NCI-H774 (cell line): ENCODE measurements at places on chromosomes 12 and 14.

DNA sequence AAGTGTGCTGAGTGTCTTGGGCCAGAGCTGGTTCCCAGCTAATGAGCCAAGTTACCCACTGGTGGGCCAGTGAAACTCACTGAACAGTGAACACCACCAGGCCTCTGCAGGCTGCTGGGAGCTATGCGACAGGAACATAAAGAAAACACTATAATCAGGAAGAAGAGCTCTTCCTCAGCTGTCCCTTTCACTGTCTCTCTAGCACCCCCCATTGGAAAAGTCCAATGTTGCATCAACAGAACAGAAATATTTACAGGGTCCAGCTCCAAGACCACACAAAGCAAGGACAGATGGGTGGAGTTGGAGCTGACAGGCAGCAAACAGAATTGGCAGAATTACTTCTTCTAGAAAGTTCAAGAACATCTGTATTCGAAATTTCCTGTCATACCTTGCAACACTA lies 903.6 kb upstream of the TMEM132C start:
- no peak for DNase-seq

DNA sequence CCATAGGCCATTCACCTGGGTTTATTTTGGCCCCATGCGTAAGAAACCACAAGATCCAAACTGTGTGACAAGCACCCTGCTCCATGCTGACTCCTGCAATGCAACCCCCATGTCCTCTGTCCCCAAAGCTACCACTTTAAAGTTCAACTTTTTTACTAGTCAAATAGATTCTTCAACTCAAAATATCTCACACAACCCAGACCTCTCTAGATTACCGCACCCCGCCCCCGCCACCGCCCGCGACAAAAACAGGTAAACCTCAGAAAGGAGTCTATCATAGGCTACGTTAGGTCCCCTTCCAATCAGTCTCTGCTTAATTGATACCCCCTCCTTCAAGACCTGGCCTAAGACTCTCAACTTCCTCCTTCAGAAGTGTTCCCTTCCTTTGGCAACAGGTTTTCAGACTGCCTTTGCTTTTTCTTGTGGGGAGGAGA lies 2.2 kb downstream of the ZFP36L1 start:
- DNase-seq, result no peak

DNA sequence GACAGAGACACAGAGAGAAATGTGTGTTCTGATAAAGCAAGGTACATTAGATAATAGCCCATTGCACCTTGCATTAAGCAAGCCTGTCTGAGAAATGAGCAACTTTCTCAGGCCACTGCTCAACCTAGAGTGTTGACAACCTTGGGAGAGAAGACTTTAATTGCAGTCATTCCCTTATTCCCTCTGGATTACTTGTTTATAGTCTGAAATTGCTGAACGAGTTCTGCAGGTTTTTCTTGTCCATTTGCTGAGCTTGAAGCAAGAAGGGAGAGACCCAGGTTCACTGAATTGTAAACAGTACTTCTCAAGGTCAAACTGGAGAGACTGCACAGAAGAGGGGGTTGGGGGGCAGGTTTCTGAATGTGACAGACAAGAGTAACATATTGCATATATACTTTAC lies 159.4 kb upstream of the PLEKHG7 start:
- DNase-seq, result no peak

DNA sequence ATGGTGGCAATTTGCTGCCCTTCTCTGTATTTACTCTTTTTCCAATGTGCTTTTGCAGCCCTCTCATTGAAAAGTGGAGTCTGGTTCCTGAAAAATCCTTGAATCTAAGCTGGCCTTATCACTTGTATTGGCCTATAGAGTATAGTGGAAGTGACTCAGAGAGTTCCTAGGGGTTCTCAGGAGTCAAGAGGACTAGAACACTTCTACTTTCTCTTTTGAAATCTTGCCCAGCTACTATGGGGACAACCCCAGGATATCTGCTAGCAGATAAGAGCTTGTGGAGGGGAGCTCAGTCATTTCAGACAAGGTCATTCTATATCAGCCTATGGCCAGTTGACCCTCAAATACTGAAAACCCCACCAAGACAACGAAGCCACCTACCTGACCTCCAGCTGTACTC lies 26.7 kb upstream of the WSCD2 start:
- DNase-seq, result no peak

- no peak for DNase-seq
Measured at GRCh38 chr12:92717202-92717601, 14.4 kb downstream of the PLEKHG7 start.

DNA sequence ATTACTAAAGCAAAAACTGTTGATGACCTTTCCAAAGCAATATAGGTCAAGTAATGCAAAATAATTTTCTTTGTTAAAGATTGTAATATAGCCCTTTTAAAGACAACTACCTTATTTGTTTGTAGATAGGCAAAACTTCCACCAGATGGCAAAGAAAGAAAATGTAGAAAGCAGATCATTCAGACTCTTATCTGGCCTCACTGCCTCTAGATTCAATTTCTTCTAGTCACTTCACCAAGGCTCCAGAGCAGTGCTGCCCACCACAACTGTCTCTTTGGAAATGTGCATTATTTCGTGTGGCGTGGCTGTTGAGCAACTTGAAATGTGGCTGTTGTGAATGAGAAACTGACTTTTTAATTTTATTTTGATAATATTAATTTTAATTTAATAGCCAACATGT lies 127.1 kb downstream of the ITPR2 start:
- no peak for DNase-seq

GRCh38 chr12:112096070-112096469 lies 12.5 kb downstream of the NAA25 start:
- no peak for DNase-seq

DNA sequence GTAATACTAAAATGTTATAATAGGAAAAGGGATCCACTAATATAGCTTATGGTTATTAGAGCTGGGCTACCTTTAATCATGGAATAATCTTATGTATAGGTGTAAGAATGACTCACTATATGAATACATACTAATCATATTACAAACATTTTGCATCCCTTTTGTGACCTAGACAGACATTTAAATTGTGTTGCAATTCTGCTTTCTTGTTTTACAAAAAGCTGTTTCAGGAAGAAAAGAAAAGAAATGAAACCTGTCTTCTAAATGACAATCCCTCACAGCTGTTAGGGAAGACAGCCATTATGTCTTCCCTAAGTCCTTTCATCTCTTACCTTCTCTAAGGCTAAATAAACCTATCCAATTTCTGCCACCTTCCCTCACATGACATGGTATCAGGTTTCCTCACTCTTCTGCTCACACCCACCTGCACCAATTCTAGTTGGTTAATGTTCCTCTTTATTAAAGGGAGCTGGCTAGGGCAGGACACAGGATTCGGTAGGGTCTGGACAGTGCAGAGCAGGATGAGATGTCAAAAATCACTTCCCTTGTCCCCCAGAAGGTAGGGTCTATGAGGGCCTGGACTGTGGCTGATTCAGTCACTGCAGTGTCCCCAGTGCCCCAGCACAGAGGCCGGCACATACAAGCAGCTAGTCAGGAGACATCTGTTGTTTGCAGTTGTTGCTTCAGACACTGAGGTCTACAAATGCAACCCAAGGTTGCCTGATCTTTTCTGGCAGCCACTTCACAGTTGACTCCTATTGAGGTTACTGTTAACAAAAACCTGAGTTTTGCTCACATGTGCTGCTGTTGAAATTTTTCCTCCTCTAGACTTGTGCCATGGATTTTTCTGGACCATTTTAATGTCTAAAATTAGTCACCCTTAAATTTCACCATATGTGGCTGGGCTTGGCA lies 3.7 kb downstream of the DHRS7 start:
- DNase-seq, result no peak

DNA sequence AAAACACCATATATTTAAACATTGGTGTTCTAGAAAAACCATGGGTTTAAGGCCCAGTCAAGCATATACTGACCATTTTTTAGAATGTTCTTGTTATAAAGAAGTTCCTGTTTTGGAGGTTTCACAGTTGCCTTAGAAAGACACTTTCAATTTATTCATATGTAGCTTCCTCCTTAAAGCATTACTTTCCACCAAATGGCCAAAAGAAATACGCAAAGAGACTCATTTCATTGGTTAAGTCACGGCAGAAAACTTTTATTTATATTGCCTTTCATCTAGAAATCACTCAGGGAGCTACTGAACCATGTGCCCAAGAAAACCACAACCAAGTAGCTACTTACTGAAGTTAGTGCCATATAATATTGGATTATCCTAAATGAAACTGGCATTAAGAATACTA lies 40.0 kb downstream of the MYBPC1 start:
- no peak for DNase-seq

DNA sequence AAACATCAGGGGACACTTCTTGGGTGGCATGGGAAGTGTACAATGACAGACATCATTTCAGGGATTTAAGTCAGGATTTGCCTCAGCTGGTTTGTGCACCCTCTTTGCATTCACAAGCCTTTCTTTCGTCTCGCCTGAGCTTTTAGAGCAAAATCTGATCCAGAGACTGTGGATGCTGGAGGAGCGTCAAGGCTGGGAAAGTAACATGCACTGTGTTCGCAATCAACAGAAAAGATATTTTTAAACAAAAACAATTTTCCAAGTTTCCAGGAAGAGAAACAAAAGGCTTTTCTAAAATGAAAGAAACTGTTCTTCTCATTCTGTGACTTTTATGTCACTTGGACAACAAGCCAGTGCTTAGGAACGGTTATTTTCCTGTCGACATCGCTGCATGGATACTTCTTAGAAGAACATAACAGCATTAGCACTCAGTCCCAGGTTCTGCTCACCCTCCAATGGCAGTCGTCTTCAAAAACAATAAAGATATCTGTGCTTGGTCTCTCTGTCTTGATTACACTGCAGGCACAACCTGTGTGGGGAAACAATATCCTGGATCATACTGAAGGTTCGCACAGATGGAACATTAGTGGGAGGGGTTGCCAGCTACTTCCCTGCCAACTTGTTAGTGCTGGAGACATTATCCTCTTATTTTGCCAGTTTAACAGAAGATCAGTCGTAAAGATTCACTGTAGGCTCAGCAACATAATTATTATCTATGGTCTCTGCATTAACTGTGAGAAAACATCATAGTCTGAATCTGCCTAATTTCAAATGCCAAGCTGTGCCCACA lies 403.3 kb upstream of the ATP2B1 start:
- no peak for DNase-seq

DNA sequence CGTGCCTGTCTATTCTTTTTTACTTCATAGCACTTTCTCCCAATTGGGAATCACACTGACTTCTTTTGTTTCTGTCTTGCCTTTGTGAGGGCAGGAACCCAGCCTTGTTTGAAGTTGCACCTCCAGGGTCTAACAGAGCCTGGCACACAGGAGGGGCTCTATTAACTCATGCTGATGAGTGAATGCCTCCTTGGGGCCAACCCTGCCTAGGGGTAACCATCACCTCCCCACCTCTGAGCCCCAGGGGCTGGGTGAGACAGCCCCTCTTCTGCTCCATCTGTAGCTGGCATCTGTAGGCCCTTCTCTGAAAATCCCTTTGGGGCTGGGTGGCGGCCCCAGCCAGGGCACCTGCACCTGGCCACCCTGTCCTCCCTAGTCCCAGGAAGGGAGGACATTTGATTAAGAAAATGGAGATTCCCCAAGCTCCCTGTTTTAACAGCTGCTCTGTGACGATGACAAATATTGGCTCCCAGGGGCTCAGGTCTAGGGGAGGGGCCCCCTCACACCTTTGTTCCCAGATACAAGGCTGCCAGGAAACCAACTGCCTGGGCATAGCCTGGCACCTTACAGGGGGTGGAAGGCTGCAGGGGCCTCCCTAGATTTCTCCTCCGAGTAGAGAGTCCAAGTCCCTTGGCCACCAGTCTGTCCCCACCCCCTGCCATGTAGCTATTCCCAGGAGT lies 11.8 kb downstream of the TAMALIN start:
- DNase-seq, result peak; percentile 77

- peak; percentile 18 for DNase-seq
Measured at GRCh38 chr14:100654814-100655740, 67.9 kb upstream of the BEGAIN start.

GRCh38 chr14:55600784-55601561 lies 21.0 kb downstream of the KTN1 start:
- no peak for DNase-seq

DNA sequence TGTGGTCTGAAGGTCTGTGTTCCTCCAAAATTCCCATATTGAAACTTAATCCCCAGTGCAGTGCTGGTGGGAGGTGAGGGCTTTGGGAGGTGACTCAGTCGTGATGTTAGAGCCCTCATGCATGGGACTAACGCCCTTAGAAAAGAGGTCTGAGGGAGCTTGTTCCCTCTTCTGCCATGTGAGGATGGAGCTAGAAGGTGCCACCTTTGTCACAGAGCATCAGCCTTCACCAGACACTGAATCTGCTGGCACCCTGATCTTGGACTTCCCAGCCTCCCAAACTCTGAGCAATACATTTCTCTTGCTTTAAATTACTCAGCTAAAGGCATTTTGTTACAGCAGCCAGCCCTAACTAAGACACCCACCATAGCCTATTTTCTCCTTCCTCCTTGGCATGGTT lies 13.9 kb downstream of the RAB15 start:
- no peak for DNase-seq

GRCh38 chr12:30978639-30979038 lies 52.1 kb downstream of the TSPAN11 start:
- DNase-seq, result no peak

DNA sequence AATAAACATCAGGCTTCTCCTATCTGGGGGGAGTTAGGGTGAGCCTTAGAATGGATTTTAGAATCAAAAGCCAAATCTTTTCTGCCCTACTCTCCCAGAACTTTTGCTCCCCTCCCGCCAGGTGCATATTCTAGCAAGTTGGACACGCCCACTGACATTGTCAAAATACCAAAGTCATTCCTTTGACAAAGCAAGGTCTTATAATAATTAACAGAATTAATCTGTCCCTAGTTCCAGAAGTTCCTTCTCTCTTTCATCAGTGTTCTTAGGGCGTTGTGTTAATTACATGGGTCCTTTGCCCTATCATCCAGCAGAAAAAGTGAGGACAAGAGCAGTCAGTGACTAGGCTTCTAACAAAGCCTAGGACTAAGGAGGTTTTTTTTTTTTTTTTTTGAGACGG lies 2.4 kb downstream of the PRR13 start:
- DNase-seq, result no peak

DNA sequence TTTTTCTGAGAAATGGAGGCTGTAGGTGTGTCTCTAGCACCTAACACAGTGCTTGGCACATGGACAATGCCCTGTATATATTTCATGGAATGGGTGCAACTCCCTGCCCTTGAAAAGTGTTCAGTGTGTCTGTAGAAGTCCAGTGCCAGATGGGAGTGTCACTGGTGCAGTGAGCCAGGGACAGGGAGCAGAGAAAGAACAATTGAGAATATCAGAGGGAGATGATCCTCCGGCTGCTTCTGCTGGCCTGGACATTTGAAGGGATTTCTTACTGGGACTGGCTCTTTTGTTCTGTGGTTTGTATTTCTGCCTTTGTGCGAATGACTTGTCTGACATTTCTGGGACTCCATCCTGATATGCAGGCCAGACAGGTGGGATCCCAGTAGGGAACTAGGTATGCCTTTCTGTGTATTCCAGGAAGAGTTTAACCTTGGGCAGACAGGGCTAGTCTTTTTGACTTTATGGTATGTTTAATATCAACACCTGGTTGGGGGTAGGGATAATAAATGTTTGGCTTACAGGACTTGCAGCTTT lies 328.0 kb downstream of the NRXN3 start:
- no peak for DNase-seq

- DNase-seq, result no peak
Measured at GRCh38 chr12:115473257-115473956, 789.4 kb upstream of the TBX3 start.

GRCh38 chr14:67464377-67464776 lies 24.1 kb downstream of the TMEM229B start:
- DNase-seq, result no peak

GRCh38 chr12:2691345-2692071 lies 103.3 kb upstream of the FKBP4 start:
- no peak for DNase-seq
